ENCODE measurements at places on chromosomes 7 and 10.

DNA sequence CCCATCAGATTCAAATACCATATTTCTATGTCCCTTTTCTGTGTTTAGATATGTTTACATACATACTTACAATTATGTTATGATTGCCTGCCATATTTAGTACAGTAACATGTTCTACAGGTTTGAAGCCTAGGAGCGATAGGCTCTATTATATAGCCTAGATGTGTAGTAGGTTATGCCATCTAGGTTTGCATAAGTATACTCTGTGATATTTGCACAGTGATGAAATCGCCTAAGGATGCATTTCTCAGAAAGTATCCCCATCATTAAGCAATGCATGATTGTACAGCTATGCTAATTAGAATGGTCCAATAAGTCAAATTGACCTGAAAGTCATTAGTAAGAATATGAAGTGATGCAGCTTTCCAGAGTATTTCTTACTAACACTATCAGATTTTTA lies 1171.7 kb upstream of the LRRTM3 start:
- DNase-seq = no peak

GRCh38 chr10:91416339-91416855 lies 6.3 kb downstream of the HECTD2 start:
- DNase-seq = no peak

DNA sequence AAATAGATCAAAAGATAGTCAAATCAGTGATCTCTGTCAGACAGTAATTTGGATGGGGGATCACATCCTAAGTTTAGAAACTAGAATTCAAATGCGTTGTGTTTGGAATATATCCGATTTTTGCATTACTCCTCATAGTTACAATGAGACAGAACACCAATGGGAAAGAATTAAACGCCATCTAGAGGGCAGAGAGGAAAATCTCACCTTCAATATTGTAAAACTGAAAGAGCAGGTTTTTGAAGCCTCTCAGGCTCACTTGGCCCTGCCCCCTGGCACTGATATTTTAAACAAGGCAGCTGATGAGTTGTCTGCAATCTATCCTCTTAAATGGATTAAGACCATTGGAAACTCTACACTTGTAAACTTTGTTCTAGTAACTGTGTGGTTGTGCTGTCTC lies 17.7 kb downstream of the FRG2B start:
- no peak for DNase-seq

DNA sequence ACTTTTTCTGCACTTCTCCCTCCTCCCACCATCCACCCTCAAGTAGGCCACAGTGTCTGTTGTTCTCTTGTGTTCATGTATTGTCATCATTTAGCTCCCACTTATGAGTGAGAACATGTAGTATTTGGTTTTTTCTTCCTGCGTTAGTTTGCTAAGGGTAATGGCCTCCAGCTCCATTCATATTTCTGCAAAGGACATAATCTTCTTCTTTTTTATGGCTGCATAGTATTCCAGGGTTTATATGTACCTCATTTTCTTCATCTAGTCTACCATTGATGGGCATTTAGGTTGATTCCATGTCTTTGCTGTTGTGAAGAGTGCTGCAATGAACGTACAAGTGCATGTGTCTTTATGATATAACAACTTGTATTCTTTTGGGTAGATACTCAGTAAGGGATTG lies 230.4 kb downstream of the ARL4A start:
- DNase-seq = no peak

- DNase-seq = no peak
Measured at GRCh38 chr10:4568731-4569130, 257.3 kb upstream of the AKR1E2 start.

GRCh38 chr7:115869190-115869589 lies 161.4 kb downstream of the TFEC start:
- DNase-seq = no peak

DNA sequence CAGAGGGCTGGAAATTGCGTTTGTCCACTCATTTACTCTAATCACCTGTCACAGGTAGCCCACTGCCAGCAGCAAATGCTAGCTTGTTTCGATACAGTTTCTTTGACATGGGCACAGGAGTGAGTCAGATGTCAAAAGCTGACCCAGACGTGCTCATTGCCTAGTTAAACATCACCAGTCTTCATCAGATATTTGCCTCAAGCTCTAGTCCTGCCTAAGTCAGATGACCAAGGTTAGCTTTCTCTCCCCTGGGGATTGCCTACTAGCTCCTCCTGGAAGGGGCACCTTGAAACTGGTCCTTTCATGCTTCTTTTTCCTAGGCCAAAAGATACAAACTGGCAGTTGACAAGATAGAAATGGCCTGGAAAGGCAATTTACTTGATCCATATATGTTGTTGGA lies 35.2 kb downstream of the GPAM start:
- DNase-seq = no peak

DNA sequence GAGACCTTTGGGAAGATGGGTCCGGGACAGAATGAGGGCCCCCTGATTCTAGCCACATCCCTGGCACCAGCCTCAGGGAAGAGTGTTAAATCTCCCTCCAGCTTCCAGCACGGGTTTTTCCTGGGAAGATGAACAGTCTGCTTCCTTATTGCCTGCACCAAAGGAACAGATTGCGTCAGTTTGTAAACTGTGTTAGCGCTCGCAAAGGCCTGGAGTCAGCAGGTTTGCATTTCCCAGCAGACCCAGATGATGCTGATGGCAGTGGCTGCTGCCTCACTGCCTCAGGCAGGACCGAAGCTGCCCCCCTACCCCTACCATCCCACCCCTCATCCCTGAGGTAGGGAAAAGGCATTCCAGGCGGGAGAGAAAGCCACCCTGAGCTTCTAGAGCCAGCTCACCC lies 34.6 kb upstream of the LRRC4 start:
- DNase-seq = no peak
